ENCODE measurements at places on chromosomes 11 and 22. TPM values are rescaled to one million over a fixed set of nuclear protein-coding genes. Genes with fewer than 3 reads are reported as not detected.

The SMIM38 gene
- polyA plus RNA-seq = 0.19 TPM

GRCh38 chr11:8366316-8366715 lies 102.6 kb upstream of the LMO1 start:
- DNase-seq = no peak

The GALNT18 gene
- 27.2 TPM for polyA plus RNA-seq

DNA sequence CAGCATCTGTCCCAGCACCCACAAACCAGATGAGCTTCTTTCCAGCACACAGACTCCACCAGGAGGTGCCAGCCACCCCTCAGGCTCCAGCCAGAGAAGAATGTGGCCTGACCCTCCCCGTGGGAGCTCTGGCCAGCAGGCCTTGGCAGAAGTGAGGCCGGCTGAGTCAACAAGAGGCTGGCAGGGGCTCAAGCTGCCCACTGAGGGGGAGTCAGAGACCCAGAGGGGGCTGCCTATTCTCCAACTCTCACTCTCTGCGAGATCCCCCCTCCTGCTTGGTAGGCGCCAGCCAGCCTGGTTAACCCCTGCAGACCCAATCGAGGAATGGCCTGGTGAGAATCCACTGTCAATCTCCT lies 10.6 kb upstream of the CDC42EP1 start:
- DNase-seq = peak; percentile 92

The ATG2A gene
- polyA plus RNA-seq = 16.8 TPM

DNA sequence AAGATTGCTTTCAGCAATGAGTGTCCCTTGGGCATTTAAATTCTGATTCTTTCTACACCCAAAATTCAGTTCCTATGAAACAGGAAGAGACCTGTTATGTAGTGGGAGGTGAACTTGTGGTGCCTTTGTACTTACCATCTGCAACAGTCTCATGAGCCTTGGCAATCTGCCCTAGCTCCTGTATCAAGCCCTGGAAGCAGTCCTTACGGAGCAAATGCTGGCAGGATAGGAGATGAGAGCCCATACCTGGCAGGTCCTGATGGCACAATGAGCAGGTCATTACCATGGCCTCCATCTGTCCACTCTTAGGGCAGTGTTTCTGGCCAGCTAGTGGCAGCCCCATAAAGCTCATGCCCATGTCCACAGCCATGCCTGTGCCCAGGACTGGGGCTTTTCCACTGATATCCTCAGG lies 10.8 kb downstream of the TRIM66 start:
- DNase-seq = no peak

The ELFN2 gene
- polyA plus RNA-seq = 0.19 TPM

DNA sequence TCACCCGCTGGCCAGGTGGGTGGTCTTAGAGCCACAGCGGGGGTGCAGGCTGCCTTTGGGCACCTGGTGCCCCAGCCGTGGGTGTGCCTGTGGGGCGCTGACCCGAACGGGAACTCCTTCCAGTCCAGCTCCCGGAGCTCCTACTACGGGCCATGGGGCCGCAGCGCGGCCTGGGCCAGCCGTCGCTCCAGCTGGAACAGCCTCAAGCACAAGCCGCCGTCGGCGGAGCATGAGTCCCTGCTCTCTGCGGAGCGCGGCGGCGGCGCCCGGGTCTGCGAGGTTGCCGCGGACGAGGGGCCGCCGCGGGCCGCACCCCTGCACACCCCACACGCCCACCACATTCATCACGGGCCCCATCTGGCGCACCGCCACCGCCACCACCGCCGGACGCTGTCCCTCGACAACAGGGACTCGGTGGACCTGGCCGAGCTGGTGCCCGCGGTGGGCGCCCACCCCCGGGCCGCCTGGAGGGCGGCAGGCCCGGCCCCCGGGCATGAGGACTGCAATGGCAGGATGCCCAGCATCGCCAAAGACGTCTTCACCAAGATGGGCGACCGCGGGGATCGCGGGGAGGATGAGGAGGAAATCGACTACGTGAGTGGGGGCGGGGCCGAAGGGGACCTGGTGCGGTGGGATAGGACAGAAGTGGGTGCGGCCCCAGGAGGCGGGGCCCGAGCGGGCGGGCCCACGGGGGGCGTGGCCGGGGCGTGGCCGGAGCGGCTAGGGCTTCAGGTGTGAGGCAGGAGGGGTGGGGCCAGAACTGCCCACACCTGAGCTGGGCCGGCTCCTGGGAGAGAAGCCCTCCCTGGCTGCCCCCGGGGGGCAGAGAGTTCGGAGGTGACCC lies 91.5 kb downstream of the CACNA1I start:
- no peak for DNase-seq

The HBE1 gene
- polyA plus RNA-seq = not detected

DNA sequence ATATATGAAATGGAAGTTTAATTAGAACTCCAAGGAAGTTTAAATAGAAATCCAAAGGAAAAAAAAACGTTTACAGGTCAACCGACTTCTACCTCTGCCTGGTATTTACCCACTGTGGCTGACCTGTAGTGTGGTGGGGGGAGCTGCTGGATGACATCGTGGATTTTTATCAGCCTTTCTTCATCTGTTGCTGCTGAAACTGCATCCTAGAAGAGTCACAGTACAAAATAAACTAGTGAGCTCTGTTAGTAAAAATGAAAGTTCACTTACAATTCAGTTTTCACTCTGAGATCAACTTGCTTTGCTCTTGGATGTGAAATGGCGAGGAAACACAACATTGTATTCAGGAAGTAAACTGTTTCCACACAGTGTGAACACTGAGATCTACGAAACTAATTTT lies 43.2 kb upstream of the TP53AIP1 start:
- no peak for DNase-seq

GRCh38 chr11:130144861-130145281 lies 14.7 kb upstream of the ST14 start:
- peak; percentile 78 for DNase-seq

DNA sequence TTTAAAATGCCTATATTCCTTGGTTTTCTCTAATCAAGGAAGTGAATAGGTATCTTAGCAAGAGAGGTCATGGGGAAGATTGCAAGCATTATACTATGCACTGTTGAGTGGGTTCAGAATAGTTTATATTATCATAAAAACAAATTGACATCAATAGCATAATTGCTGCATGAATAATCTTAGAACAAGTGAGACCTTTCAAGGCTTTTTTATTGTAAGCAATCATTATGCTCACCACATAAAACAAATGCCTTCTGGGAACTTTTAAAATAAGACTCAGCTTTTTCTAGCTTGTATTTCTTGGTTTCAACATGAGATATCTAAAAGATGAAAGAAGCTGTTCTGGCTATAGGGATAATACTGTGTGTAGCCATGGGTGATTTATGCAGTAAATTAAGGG lies 135.6 kb upstream of the ZC3H12C start:
- no peak for DNase-seq

The PANX2 gene
- 4.3 TPM for polyA plus RNA-seq

GRCh38 chr11:59186130-59186594 lies 14.2 kb downstream of the DTX4 start:
- DNase-seq = peak; percentile 59

- no peak for DNase-seq
These were observed 274.7 kb downstream of the NXPE2 start for GRCh38 chr11:114953039-114953438.

GRCh38 chr11:125945797-125946520 lies at the start of gene VSIG10L2:
Gene VSIG10L2, plus strand, starts transcription at chr11:125946044. Its CDS starts 12 bp downstream, at chr11:125946056.
- no peak for DNase-seq

DNA sequence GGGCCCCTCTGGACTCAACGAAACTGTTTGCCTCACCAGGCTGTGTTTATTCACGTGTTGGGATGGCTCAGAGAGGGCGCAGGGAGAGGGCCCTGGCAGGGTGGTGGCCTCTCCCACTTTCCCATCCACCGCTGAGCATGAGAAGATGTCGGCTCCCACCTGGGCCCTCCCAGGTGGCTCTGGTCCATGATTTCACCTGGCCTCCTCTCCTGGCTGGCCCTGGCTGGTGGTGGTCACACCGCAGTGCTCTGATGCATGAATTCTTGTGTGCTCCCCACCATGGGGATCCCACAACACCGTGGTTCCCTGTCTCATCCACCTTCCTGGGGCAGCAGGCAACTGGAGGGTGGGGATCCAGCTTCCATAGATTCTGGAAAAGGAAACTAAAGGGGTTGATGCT lies 13.4 kb downstream of the RTL6 start:
- no peak for DNase-seq

DNA sequence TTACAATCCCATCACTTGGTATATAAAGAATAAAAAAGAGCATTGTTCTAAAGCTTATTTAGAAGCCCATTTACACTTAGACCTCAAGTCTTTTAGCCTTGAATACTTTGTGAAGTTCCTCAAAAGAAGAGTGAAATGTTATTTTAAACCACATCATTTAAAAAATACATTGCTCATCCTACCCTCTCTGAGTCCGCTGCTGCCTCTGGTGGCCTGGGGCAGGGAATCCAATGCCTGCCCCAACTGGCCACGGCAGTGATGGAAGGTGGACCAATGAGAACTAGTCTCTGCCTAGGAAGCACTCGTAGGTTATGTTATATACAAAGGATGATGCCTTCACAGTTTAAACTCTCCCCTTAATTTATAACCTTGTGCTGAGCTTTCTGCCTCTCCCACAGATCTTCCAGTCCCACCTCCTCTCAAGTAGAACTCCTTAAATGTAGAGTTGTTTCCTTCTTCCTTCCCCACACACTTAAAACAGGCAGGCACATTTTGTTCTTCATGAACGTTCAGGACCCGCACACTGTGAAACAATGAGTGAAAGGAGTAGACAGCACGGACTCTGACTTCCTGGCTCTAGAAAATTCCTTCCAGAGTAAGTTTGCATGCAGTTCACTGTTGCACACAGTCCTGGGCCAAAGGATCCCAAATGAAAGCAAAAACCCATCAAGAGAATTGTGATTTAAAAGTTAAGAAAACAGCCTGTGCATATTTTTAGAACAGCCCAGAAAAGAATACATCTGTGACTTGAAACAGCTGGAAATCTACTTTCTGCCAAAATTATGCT lies 167.8 kb downstream of the RRAS2 start:
- no peak for DNase-seq

- DNase-seq = no peak
These were observed 63.3 kb downstream of the FBLN1 start for GRCh38 chr22:45565973-45566372.

The C11orf86 gene
- 0.92 TPM for polyA plus RNA-seq

GRCh38 chr11:68213135-68213515 lies at the start of gene KMT5B:
Gene KMT5B, minus strand, starts transcription at chr11:68213296. Its CDS starts 23,220 bp downstream, at chr11:68190076.
- peak; percentile 73 for DNase-seq

The MMP13 gene
- not detected for polyA plus RNA-seq

DNA sequence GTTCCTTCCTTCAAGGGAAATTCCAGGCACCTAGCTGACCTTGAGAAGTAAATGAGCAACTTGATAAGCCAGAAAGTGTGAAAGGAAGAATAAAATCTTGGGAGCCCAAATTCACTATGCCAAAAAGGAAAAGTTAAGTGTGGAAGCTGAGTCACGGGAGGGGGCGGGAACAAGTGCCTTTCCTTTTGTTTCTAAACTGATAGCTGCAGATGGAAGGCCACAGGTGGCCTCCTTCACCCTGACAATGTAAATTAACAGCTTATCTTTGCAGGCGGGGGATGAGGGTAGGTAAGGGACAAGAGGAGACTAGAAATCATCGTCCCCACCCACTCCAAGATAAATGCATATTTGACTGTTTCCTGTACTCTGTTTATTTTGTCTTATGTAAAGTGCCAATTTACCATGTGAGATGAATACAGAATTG lies 36.4 kb upstream of the TREH start:
- DNase-seq = no peak

The RAB39A gene
- not detected for polyA plus RNA-seq

The MYOD1 gene
- polyA plus RNA-seq = not detected

The PAMR1 gene
- 2.4 TPM for polyA plus RNA-seq

The E2F8 gene
- polyA plus RNA-seq = not detected

DNA sequence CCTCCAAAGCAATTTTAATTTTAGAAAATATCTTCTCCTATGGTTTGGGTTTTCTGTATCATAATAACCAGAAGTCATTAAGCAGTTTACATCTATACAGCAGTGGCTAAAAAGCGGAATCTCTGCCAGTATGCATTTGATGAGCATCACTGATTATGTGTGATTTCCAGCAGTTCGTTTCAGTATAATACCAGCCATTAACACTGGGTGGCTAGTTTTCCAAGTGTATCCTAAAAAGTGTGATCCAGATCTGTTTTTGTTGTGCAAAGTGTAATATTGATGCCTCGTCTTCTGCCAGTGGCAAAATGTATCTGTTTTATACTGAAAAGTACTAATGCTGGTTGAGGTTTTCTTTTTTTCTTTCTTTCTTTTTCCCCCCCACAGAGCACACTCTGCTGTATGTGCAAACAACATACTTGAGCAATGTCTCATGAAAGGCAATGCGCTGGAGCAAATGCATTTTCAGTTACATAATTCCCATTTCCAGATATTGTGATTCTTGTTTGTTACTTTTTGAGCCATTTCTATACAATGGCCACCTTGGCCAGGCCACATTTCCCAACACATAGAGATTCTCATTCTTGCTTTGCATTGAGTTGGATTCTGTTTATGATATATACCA lies 64.2 kb downstream of the SLC36A4 start:
- DNase-seq = no peak

GRCh38 chr11:64485074-64485473 lies 105.9 kb upstream of the SLC22A12 start:
- DNase-seq = no peak

DNA sequence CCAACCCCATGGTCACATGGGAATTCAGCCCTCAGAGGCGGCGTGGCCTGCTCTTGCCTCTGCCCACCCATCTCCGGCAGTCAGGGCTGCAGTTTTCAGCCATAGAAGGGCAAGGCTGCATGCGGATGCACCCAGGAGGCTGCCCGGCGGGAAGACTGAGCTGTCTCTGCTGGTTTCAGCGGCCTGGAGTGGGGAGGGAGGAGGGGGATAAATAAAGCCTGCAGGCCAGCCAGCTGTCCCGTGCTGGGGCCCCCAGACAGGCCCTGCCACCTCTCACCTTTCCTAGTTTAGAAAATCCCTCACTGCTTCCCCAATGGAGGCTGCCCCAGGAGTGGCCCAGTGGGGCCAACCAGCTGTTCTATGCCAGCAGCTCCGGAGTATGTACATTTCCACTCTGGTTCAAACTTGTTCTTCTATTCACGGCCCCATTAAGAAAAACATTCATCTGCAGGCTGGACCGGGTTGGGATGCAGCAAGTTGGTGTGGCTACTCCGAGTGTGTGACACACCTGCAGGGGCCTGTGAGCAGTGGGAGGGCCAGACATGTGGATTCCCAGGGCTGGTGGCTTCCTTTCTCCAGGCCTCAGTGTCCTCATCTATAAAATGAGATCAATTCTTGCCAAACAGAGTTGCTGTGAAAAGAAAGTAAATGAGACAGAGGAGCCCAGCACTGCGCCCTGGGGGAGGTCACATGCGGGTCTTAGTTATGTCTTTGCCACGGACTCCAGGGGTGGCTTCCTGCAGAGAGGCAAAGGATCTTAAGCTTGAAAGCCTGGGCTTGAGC lies 5.0 kb downstream of the MICALL1 start:
- DNase-seq = peak; percentile 28

The CCDC73 gene
- 0.47 TPM for polyA plus RNA-seq

- no peak for DNase-seq
These were observed 92.5 kb downstream of the APIP start for GRCh38 chr11:34823639-34824038.

Measured in kidney (tissue), 22 donors.